Activated T-cell treated with anti-CD3 and anti-CD28 coated beads for 4 hours (primary cell): ENCODE measurements at places on chromosomes 11 and 22.

DNA sequence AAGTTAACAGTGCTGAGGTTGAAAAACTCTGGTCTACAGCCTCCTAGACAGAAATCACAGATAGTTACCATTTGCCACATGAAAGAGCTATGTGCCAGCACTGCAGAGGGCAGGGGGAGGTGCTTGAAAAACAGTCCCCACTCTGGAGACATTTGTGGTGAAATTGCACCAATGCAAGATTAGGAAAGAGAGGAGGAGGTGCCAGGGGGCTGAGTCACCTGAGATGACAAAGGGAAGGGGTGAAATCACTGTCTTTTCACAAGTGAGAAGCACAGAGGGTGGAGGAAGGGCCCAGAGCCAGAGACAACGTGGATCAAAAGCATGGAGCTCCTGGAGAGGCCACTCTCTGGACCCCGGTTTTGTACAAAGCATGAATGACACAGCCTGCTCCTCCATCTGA is 196.3 kb downstream of the BUD13 start:
- DNase-seq, result no peak

DNA sequence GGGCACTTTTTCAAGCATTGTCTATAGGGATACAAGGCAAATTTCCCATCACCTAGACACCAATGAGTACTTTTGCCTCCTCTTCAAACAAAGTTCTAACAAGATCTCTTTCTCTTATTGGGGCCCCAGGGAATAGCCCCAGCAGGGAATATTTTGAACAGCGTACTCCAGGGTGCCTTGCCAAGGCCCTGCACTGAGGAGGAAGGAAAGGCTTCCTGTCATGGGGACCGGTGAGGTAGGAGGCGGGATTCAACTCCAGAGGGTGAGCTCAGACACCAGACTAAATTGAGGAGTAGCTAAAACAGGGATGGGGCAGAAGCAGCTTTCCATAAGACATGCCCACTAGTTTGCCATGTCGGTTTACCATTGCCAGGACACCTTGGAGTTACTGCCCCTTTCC is 28.0 kb upstream of the OR56B4 start:
- no peak for DNase-seq

- no peak for DNase-seq
Measured at GRCh38 chr22:26672060-26672471, 14.7 kb downstream of the MIAT start.

DNA sequence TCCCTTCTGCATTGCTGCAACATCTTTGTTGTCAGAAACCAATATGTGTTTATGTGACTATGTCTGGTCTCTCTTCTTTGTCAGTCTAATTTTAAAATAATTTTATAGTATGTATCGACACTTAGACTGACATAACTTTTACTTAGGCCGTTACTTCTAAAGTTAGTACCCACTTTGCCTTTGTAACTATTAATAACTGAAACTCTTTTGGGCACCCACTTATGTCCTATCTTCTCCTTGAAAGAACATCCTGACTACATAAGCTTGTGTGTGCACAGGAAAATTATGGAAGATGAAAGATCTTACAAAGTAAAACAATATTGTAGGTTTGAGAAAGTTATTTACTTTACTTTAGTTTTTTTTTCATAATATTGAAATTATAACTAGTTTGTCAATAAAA is 230.4 kb upstream of the CCDC179 start:
- no peak for DNase-seq

GRCh38 chr11:88414385-88414861 is 76.9 kb upstream of the CTSC start:
- no peak for DNase-seq

- no peak for DNase-seq
Measured at GRCh38 chr22:44142421-44143104, 38.2 kb upstream of the PARVG start.

- no peak for DNase-seq
Measured at GRCh38 chr11:72524711-72525110, 90.4 kb upstream of the CLPB start.

GRCh38 chr11:486189-486588 is 20.9 kb downstream of the RNH1 start:
- DNase-seq, result no peak

DNA sequence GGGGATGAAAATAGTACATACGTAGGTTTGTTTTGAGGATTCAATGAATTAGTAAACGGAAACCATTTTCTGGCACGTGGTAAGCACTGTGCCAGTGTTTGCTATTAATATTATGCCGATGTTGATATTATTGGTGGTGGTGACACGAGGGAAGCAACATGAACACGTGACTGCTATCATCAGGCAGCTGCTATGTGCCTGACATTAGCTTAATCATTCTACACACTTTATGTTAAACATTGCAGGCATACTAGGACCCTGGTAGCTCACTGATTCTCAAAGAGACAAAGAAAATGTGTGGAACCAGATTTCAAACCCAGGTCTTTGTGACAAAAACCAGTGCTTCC is 656 bp downstream of the SRRD start:
- DNase-seq, result no peak

- no peak for DNase-seq
Measured at GRCh38 chr11:44403587-44404273, 93.8 kb upstream of the ALX4 start.

DNA sequence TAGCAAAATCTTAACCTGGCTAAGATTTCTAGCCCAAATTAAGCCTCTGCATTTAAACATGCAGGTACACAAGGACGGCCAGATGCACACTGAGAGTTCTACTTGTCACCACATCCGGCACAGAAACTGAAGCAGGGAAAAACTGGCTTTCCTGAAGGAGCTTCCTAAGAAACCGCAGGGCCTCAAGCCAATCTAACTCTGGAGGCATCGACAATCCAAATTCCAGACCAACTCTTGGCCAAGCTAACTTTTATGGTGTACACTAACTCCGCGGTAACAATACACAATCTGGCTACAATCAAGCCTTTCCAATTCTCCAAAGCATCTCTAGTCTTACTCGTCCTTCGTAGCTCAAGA is 1.2 kb downstream of the MSANTD2 start:
- DNase-seq, result no peak

- DNase-seq, result no peak
Measured at GRCh38 chr11:110148775-110149744, 55.9 kb downstream of the ZC3H12C start.

GRCh38 chr11:18698341-18699268 is at the start of gene TMEM86A:
TSS of gene TMEM86A (plus strand) at chr11:18698779. CDS start at chr11:18698887, 108 bp downstream.
- peak; percentile 85 for DNase-seq

GRCh38 chr22:21972293-21972779 is 10.3 kb downstream of the TOP3B start:
- peak; percentile 38 for DNase-seq

- DNase-seq, result no peak
Measured at GRCh38 chr22:17984114-17984513, 40.2 kb downstream of the MICAL3 start.

DNA sequence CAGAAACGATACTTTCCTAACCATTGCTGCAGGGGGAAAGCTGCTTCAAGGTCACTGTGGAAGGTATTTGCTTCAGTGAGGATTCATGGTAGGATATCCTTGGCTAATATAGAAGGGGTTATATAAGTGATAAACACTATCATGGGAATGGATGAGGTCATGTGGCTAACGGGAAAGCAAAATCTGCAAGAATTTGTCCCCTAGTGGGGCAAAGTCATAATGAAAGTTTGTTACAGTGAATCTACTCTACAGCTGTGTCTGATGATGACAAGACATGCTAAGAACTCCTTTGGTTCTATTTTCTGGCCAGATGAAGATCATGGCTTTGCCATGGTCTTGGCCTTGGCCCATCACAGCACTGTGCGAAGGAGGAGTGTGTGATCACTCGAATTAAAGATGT is 13.8 kb downstream of the MMP20 start:
- no peak for DNase-seq

GRCh38 chr11:94858012-94858705 is 90.0 kb downstream of the AMOTL1 start:
- DNase-seq, result no peak

GRCh38 chr11:133833898-133834681 is 11.2 kb downstream of the SPATA19 start:
- no peak for DNase-seq

DNA sequence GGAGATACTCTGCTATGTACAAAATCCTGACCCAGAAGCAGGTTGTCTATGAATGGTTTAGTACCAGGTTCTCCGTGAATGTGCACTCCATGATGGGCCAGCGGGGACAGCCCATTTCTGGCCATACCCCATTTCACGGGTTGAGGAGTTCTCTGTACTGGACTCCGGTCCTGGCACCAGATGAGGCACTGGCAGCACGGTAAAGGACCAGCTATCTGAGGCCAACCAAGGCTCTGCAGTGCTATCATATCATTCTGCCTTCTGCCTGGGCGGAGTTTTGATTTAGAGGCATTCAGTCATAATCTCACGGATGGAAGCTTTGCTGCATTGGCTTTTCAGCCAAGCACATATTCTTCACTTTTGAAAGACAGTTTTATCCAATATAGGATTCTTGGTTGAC is 18.5 kb upstream of the KMT5B start:
- no peak for DNase-seq

- DNase-seq, result no peak
Measured at GRCh38 chr22:19957445-19957844, 15.8 kb upstream of the TXNRD2 start.

- no peak for DNase-seq
Measured at GRCh38 chr11:77361184-77361583, 59.7 kb upstream of the GDPD4 start.

DNA sequence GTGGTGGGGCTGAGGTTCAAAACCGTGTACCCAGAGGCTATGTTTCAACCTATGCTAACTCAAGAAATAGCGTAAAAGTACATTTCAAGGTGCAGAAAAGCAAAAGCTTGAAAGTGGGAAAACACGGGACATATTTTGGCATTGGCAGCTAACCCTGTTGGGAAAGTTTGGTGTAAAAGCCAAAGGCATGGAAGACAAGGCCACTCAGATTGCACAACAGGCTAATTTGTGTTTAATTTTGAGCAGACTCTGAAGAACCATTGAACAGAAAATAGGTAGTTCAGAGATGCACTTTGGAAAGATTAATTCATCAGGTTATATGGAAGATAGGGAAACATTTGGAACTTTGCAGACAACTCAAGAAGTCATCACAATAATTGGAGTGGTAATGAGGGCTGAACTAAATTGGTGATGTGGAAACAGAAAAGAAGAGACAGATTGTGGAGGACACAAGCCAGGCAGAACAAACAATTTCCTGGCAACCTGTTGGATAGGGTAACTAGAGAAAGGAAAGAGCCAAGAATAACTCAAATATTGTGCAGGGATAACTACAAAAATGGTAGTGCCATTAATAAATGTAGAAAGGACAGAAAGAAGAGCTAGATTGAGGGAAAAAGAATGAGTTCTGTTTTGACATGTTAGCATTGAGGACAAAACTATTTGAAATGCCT is 140.5 kb upstream of the PGR start:
- DNase-seq, result no peak

DNA sequence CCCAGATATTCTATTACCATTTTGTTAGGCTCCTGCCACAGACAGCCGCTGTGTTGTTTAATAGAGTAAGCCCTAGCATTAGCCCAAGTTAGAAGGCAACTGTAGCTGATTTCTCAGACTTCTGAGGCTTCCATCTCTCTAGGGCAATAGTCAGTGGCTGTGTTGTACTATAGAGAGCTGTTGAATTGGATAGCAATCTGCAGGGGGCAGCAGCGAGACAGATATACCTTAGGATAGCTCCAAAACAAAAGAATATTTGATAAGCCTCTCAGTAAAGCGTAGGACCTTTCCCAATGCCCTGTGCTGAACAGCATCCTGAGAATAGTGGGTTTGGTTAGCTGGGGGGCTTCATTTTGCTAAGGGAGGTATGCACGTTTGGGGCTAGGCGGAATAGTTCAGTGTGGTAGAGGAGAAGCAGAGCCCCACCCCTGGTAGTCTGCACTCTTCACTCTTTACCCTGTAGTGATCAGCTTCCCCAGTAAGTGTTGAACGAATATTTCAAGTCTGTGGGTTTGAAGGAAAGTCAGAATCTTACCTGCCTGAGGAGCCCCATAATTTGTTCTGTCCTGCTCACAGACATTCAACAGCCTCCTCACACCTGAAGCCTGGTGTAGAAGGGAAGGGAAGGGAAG is 515.1 kb downstream of the INSC start:
- no peak for DNase-seq

GRCh38 chr22:37801946-37802309 is 5.8 kb upstream of the GCAT start:
- no peak for DNase-seq

- DNase-seq, result no peak
Measured at GRCh38 chr11:14390669-14391068, 31.7 kb upstream of the RRAS2 start.

GRCh38 chr11:128764424-128765095 is 70.7 kb downstream of the FLI1 start:
- no peak for DNase-seq

GRCh38 chr11:14070896-14071295 is 108.4 kb downstream of the SPON1 start:
- DNase-seq, result no peak

DNA sequence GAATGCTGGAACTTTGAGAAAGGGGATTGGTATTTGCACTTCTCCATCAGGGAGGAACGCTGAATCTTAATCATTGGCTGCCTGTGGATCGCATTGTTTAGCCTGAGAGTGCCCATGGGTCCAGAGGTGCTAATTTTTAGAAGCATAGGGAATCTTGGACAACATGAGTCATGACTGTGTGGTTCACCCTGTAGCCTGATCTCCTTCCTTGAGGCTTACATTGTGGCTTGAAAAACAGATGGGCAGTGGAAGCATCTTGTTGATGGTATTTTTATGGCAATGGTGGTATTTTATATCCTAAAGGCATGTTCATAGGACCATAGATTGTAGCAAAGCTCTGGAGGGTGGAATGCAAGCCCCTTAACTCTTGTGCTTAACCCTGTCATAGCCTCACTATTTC is 99.2 kb upstream of the DBX1 start:
- no peak for DNase-seq

DNA sequence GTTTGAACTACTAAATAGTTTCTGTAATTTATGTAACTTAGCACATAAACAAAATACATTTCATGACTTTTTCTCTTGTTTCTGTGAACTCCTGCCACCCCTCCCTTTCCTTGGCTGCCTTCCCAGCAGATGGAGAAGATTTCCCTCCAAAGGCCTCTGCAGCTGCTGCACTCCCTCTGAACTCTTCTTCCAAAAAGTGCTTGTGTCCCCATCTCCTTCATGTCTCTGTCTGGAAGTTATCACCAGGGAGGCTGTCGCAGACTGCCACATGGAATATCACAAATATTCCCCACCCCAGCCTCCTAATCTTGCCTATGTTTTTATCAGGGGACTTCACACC is 1068.3 kb downstream of the OPCML start:
- no peak for DNase-seq

GRCh38 chr11:47857892-47858543 is 9.9 kb upstream of the NUP160 start:
- no peak for DNase-seq

- no peak for DNase-seq
Measured at GRCh38 chr11:134801570-134801969, 389.5 kb upstream of the B3GAT1 start.

DNA sequence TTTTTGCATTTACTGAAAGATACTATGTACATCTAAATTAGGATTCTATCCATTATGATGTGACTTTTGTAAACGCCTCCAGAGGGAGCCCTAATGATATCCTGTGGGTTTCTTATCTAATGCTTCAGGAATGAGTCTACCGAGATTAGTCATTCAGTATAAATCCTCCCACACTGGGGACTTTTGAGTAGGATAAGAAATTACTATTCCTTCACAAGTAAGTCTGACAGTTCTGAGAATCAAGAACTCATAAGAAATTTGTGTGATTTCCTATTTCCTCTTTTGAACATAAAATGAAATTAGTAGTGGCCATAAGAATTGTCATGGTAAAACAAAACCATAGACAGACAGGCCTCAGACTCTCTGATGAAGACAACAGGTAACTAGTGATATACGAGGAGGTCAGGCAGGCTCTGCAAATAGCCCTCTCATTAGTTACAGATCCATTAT is 10.0 kb upstream of the OR5M1 start:
- DNase-seq, result no peak

GRCh38 chr11:76369406-76369805 is 11.5 kb downstream of the THAP12 start:
- DNase-seq, result no peak
